Activated T-cell treated with anti-CD3 and anti-CD28 coated beads for 48 hours (primary cell): ENCODE measurements at places on chromosomes 11 and 22.

DNA sequence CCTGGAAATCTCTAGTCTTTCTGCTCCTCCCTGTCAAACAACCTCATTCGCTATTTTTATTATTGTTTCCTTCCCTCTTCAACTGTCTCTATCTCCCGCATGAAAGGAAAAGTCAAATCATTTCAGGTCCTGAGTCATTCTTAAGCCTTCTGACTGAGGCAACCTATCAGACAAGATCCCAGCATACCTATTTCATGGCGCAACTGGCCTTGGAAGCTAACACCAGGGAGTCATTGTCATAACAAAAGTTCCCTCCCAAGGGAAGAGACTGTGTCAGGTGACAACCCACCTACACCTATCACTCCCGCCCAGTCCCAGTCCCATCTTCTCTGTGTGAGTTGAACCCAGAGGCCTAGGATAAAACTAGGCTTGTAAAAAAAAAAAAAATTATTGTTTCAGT, 10.2 kb upstream of the ARHGAP42 start:
- DNase-seq = no peak

- DNase-seq = no peak
These were observed 1.4 kb upstream of the GNAZ start for GRCh38 chr22:23068832-23069385.

GRCh38 chr11:68843703-68844312, 2.1 kb upstream of the CPT1A start:
- peak; percentile 76 for DNase-seq

DNA sequence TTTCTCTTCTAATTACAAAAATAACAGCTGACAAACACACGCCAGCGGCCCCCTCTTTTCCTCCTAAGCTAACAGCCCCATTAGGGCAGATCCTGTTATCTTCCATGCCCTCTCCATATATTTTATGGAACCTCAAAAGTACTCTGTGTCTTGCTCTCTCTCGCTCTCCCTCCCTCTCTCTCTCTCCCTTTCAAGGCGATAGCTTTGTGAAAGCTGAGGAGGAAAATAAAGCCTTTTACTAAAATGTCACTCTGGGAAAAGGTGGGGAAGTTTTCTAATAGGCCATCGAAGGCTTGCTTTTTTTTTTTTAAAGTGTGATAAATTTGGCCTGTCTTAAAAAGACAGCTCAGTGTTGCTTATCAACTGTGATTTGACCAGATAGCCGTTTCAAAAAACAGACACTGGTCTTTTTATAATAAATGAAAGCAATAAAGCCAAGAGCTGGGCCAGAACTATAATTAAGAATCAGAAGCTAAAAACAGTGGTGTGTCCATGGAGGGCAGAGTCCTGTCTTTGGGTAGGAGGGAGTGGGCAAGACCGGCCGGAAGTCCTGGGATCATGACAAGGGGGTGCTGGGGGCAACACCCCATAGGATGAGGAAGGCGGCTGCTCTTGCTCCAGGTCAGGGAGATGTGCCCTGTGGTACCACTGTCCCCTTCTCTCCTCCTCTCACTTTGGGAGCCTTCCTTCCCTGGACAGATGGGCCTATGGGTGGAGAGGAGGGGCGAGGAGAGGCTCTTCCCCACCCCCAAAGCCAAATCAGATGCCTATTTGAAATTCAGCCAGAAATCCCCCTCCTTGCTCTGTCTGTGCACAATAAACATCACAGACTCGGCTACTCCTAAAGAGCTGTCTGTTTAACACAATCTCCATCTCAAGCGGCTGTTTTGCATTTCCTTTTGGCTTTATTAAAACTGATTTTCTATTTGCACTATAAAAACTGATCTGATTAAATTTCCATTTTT, 267.2 kb downstream of the BUD13 start:
- DNase-seq = no peak

GRCh38 chr11:13160806-13161205, 116.8 kb upstream of the BMAL1 start:
- DNase-seq = no peak

DNA sequence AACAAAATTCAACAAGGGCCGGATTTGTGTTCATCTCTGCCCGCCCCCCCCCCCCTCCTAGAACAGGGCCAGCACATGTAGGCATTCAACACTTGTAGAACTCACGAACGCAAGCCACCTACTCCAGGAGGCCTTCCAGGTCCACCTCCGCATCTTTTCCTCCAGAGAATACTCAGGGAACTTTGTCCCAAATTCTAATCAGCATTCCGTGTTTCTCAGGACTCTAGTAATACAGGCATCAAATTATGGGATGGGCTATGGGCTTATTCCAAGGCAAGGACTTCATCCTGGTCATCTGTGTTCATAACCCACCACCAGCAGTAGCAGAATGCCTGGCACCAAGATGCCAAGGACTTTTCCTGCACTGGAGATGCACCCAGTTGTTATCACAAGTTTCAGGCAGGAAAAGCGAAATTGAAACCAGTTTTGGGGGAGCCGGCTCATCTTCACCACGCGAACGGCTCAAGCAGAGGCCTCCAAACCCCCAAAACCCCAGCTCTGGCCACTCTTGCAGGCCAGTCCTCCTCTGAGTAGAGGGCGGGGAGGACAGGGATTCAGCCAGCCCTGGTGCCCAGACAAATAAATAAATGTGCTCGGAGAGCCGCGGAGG, 462 bp downstream of the UBE2L6 start:
- DNase-seq = no peak

- DNase-seq = no peak
These were observed 1.0 kb upstream of the HTATIP2 start for GRCh38 chr11:20362481-20362880.

GRCh38 chr11:72962084-72962483, 147.9 kb downstream of the ATG16L2 start:
- no peak for DNase-seq
